Adrenal gland (tissue), 19 donors: ENCODE measurements at places on chromosomes 7 and 10. TPM values are rescaled to one million over a fixed set of nuclear protein-coding genes. Genes with fewer than 3 reads are reported as not detected.
A peak's percentile ranks its signal among the peaks of the same experiment; 100 is the strongest.

- no peaks in the 10 kb centered on the region for H3K36me3 ChIP-seq
- H3K4me1 ChIP-seq = no peaks in the 10 kb centered on the region
- no peak for DNase-seq
- H3K27ac ChIP-seq = no peak overlapping the region
Observed at GRCh38 chr7:139384611-139385010, 24.9 kb downstream of the LUC7L2 start.

SLC13A1 gene
- total RNA-seq = not detected

IKZF1 gene
- total RNA-seq = 14.2 TPM

HOXA2 gene
- total RNA-seq = 1.1 TPM

DNA sequence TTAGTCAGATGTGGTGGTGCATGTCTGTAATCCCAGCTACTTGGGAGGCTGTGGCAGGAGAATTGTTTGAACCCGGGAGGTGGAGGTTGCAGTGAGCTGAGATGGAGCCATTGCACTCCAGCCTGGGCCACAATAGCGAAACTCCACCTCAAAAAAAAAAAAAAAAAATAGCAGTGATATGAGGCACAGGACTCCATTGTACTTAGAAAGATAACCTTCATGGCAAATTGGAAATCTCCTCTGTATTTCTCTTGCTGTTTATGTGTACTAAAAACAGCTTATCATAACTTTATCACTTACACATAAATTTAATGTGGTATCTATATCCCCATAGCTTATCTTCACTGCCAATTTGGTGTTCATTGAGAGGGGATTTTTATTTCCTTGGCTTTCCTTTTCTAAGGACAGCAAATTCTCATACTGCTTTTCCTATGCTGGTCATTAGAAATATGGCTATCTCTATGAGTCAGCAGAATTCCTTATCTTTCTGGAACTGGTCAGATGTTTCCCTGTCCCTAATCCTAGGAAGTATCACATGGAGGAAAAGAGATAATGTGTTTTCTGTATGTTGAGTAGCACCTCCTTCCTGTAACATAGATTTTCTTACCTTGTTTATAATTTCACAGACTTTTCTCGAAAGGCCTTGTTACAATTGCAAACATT, 40.6 kb upstream of the ZEB1 start:
- DNase-seq = no peak
- no peak overlapping the region for H3K4me3 ChIP-seq
- no peak overlapping the region for H3K27ac ChIP-seq

TBX20 gene
- total RNA-seq = 1.8 TPM

- no peak overlapping the region for H3K4me3 ChIP-seq
- H3K27ac ChIP-seq = no peak overlapping the region
- H3K4me1 ChIP-seq = peaks cover 10% of the 10 kb centered on the region
- H3K36me3 ChIP-seq = no peaks in the 10 kb centered on the region
- H3K27me3 ChIP-seq = no peaks in the 10 kb centered on the region
Observed at GRCh38 chr7:131385039-131385605, 57.4 kb downstream of the MKLN1 start.

AGR2 gene
- not detected for total RNA-seq

GRCh38 chr7:71133232-71133622, 1.3 kb downstream of the GALNT17 start:
- no peak overlapping the region for H3K4me3 ChIP-seq
- no peak overlapping the region for H3K27ac ChIP-seq
- no peak for DNase-seq
- no peaks in the 10 kb centered on the region for H3K36me3 ChIP-seq

CLDN3 gene
- not detected for total RNA-seq

- no peaks in the 10 kb centered on the region for H3K27me3 ChIP-seq
- H3K4me1 ChIP-seq = peaks cover 7% of the 10 kb centered on the region
- peak overlapping the region; percentile 70 for H3K27ac ChIP-seq
- no peak overlapping the region for H3K4me3 ChIP-seq
- peak; percentile 19 for DNase-seq
Observed at GRCh38 chr7:32506266-32507054, 11.2 kb downstream of the AVL9 start.

- no peaks in the 10 kb centered on the region for H3K4me1 ChIP-seq
- no peak overlapping the region for H3K4me3 ChIP-seq
- no peak for DNase-seq
- H3K36me3 ChIP-seq = no peaks in the 10 kb centered on the region
Observed at GRCh38 chr10:77679217-77679616, 41.6 kb upstream of the KCNMA1 start.

GRCh38 chr7:151514461-151515275, 5.0 kb downstream of the RHEB start:
- no peaks in the 10 kb centered on the region for H3K36me3 ChIP-seq
- DNase-seq = no peak
- no peak overlapping the region for H3K27ac ChIP-seq
- H3K4me3 ChIP-seq = no peak overlapping the region

GRCh38 chr7:22782616-22783232, 39.9 kb downstream of the TOMM7 start:
- no peak overlapping the region for H3K27ac ChIP-seq
- no peak overlapping the region for H3K4me3 ChIP-seq
- no peaks in the 10 kb centered on the region for H3K27me3 ChIP-seq
- no peaks in the 10 kb centered on the region for H3K36me3 ChIP-seq

ZNF33B gene
- 24.0 TPM for total RNA-seq

TRIM73 gene
- total RNA-seq = 5.5 TPM

GRCh38 chr10:5944389-5945189, 32.8 kb downstream of the IL15RA start:
- peak overlapping the region; percentile 69 for H3K27ac ChIP-seq
- DNase-seq = peak; percentile 94
- H3K27me3 ChIP-seq = no peaks in the 10 kb centered on the region
- peaks cover 50% of the 10 kb centered on the region for H3K4me1 ChIP-seq
- peak overlapping the region; percentile 38 for H3K4me3 ChIP-seq
- no peaks in the 10 kb centered on the region for H3K36me3 ChIP-seq

- no peak overlapping the region for H3K27ac ChIP-seq
- no peak for DNase-seq
- no peaks in the 10 kb centered on the region for H3K36me3 ChIP-seq
- H3K4me3 ChIP-seq = no peak overlapping the region
Observed at GRCh38 chr7:17131983-17132655, 166.3 kb upstream of the AHR start.

- no peaks in the 10 kb centered on the region for H3K4me1 ChIP-seq
- H3K27me3 ChIP-seq = no peaks in the 10 kb centered on the region
- H3K36me3 ChIP-seq = no peaks in the 10 kb centered on the region
- no peak for DNase-seq
Observed at GRCh38 chr10:116353817-116354216, 29.6 kb downstream of the CCDC172 start.

DNA sequence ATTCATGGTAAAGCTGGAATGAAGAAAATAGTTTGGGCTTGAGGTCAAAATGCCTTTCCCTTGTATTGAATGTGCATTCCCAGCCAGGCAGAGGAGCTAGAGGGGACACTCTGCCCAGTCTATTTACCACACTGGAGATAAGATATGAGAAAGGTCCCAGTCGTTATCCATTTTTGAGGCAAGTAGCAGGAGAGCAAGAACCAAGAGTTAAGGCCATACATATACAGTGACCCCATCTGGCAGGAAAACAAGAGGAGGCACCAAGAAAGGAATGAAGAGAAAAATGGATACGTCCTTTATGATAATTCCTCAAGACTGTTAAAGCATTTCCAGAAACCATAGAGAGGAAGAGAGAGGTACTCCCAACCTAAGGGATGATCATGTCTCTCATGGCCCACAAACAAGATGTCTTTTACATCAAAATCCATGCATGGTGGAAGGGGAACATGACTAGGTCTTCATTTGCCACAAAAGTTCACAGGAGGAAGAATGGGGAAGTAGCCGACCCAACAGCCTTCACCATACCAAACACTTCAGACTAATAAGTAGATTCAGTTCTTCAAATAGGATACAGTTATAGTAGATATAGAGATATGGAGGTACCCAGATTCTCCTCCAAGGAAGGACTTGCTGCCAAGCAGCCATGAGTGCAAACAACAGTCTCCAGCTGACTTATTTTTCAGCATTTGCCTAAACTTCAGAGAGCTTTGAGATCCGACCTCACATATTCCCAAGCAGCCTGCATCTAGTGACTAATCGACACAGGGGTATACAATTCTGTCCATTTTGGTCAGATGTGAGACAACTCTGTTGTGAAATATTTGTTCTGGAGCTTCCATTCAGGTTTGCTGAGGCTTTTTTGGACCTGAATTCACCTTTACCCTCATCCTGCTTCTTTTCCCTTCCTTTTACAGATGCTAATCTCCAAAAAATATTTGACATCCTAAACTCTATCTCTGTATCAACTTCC, 61.1 kb upstream of the CCDC71L start:
- no peaks in the 10 kb centered on the region for H3K36me3 ChIP-seq
- no peaks in the 10 kb centered on the region for H3K4me1 ChIP-seq
- no peak for DNase-seq

- DNase-seq = no peak
- no peaks in the 10 kb centered on the region for H3K4me1 ChIP-seq
- no peaks in the 10 kb centered on the region for H3K36me3 ChIP-seq
- H3K27ac ChIP-seq = no peak overlapping the region
- H3K4me3 ChIP-seq = no peak overlapping the region
- no peaks in the 10 kb centered on the region for H3K27me3 ChIP-seq
Observed at GRCh38 chr7:28989211-28989980, 31.3 kb upstream of the TRIL start.

DNA sequence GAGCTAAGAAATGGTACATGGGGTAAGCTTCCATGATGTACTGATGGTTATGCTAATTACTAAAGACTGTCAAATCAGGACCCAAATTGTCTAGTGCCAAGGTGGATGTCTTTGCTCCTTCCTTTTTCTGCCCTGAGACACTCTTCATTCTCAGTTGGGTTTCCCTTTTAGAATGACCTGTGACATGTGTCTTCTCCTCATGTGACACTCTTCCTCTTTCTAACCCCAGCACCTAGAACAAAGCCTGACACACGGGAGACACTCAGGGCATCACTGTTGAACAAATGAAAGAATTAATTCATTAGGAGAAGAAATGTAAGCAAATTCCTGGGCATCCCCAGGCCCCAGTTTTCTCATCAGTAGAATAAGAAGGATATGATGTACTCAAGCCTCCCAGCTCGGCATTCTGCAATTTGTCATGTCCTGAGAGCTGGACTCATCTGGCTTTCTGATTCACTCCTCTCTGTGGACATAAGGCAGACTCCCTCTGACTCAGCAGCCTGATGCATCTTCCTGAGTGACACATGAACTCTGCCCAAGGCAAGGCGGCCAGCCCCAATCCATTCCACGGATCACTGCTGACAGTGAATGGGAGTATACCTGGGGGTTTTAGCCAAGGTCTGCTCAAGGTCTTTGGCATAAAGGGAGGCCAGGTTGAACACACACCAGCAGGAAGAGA, 473.8 kb downstream of the KCNMA1 start:
- H3K27me3 ChIP-seq = no peaks in the 10 kb centered on the region
- DNase-seq = peak; percentile 85
- no peaks in the 10 kb centered on the region for H3K36me3 ChIP-seq
- peak overlapping the region; percentile 58 for H3K27ac ChIP-seq

DNA sequence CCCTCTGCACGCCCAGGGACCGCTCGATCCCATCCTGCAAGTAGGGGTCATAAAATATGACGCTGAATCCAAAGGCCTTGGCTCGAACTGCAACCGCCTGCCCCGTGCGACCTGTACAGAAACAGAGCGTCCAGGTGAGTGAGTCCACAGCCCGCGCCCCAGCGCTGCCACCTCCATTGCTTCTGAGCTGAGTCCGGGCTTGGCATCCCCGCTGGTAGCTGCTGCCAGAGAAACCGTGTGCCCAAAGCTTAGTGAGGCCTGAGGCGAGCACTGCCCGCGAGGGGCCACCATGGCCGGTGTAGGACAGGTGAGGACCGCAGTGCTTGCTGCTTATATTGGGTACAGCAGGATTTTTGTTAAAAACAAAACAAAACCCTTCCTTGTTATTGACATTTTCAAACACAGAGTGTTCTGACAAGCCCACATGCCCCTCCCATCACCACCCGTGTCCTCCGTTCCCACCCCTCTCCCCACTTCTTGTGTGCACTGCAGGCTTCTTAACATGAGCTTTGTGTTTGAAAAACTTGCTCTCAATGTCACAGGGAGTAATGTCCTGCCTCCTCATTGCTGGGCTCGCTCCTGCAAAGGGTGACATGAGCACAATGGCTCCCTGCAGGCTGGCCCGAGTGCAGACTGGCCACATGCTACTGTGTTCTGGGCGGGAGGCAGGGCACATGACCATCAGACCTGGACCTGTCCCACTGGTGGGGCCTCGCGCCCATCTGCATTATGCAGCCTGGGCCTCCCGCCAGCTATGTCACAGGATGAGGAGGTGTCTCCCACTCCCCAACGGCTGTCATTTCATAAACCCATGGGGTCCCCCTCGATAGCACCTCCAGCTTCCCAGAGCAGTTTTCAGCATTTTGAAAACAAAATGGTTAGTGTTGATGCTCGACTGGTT, 52.9 kb downstream of the ZRANB1 start:
- peak; percentile 12 for DNase-seq
- peaks cover 10% of the 10 kb centered on the region for H3K4me1 ChIP-seq
- no peak overlapping the region for H3K27ac ChIP-seq
- peaks cover 82% of the 10 kb centered on the region for H3K36me3 ChIP-seq
- no peak overlapping the region for H3K4me3 ChIP-seq

- no peaks in the 10 kb centered on the region for H3K27me3 ChIP-seq
- H3K4me3 ChIP-seq = no peak overlapping the region
- no peak overlapping the region for H3K27ac ChIP-seq
Observed at GRCh38 chr7:28346676-28347363, 65.5 kb upstream of the CREB5 start.

GRCh38 chr10:15253951-15254807, 85.7 kb upstream of the NMT2 start:
- DNase-seq = no peak
- H3K4me1 ChIP-seq = no peaks in the 10 kb centered on the region
- no peaks in the 10 kb centered on the region for H3K36me3 ChIP-seq
- H3K4me3 ChIP-seq = no peak overlapping the region
- no peaks in the 10 kb centered on the region for H3K27me3 ChIP-seq
- H3K27ac ChIP-seq = no peak overlapping the region

BCCIP gene
- 35.9 TPM for total RNA-seq

RAPGEF5 gene
- total RNA-seq = 40.9 TPM

DNA sequence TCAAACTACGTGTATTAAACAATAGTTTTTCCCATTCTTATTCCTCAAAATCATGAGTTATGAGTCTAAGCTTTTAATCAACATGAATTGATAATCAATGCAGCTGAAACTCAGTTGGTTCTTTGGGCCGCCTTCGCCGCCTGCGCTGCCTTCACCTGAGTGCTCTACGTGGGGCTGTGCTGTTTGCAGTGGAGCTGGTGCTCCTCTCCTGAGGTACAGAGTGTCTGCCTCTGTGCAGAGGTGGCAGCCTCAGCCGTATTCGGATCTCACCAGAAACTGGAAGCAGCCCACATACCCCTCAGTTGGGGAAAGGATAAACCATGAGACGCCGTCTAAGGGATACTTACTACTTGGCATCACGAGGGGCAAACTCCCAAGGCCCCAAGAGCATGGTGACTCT, 15.5 kb downstream of the NOM1 start:
- no peak for DNase-seq
- peaks cover 68% of the 10 kb centered on the region for H3K36me3 ChIP-seq
- H3K4me3 ChIP-seq = no peak overlapping the region
- no peaks in the 10 kb centered on the region for H3K27me3 ChIP-seq
- H3K4me1 ChIP-seq = no peaks in the 10 kb centered on the region
